ENCODE measurements at places on chromosomes 6 and 20.

- DNase-seq: no peak
Measured at GRCh38 chr6:164211254-164211653, 796.7 kb downstream of the QKI start.

- DNase-seq: no peak
Measured at GRCh38 chr6:32816746-32817204, at the start of gene HLA-DOB. TSS of gene HLA-DOB (minus strand) at chr6:32817002. CDS start at chr6:32816951, 51 bp downstream.

- no peak for DNase-seq
Measured at GRCh38 chr20:8487696-8488095, 355.6 kb downstream of the PLCB1 start.

- DNase-seq: no peak
Measured at GRCh38 chr20:39233755-39234154, 271.6 kb downstream of the DHX35 start.

DNA sequence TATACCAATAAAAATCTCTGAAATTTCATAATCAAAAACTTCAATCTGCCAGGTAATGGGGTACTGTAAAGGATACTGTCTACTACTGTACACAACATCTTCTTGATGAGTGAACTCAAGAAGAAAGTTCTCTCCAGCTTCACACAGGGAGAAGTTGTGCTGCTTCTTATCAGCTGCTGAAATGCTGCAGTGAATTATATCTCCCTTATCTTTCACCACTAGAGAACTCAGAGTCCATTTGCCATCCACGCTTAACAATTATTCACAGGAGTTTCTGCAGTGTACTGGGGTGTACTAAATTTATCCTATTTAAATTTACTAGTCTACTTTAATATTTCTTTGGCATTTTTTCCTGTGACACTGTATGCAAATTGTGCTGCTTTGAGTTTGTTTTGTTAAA is 384.8 kb downstream of the TFAP2B start:
- DNase-seq: no peak

GRCh38 chr6:16894301-16894700 is 133.0 kb upstream of the ATXN1 start:
- no peak for DNase-seq

DNA sequence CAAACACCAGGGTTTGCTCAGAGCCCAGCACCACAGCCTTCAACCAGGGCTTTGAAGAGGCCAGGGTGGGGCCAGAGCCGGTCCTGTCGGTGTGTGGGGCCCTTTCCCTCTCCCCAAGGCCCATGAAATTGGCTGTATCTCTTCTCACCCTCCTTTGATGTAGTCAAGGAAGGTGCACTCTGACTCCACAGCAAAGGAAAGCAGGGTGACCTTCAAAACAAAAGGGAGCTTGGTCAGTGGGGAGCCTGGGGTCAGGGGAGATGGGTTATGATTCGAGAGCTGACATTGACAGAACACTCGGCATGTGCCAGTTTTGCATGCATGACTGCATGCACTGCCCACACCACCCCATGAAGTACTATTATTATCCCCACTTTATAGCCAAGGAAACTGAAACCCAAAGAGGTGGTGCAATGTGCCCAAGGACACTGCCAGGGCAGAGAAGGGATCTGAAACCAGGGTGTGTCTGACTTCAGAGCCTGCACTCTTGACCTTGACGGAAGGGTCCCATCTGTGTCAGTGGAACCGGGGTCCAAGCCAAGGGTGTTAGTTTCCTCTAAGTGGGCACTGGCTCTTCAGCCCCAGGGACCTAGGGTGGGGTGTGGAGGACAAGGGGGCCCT is 55.4 kb downstream of the RAB44 start:
- DNase-seq: no peak

DNA sequence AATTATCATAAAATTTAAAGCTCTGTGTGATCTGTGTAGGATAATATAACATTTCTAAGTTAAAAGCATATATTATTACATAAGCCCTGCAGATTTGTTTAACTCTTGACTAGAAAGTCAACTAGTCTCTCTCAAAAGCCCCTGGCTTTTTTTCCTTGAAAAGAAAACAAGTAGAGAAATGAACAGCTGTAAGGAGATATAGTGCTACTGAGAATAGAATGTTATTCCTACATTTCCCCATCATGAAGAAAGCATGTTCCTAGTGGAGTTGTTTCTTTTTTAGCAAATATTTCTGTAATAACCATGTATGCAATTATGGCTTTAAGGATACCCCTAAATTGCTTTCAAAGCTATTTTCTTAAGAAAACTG is 37.6 kb downstream of the SHLD1 start:
- DNase-seq: no peak

GRCh38 chr6:114580882-114581281 is 238.1 kb upstream of the HS3ST5 start:
- no peak for DNase-seq

GRCh38 chr6:4613381-4613780 is 162.8 kb upstream of the CDYL start:
- no peak for DNase-seq

- DNase-seq: no peak
Measured at GRCh38 chr6:55282115-55282514, 45.2 kb upstream of the GFRAL start.

DNA sequence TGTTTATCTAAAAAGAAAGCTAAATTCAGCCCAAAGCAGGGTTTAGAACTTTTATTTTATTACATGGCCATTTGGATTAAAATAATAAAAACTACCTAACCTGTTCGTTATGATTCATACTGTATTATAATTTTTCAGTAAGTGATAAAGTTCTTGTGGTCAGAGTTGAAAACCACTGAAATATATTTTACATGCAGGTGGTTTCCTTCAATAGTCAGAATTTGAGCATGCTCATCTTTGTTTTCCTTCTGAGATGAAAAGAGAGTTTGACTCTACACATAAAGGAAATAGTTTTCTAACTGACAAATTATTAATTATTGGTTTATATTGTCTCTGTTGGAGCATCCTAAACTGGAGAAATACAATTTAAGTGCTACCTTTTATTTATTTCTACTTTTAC is 114.0 kb upstream of the FKBP1C start:
- no peak for DNase-seq

GRCh38 chr6:118565311-118565960 is 17.3 kb downstream of the PLN start:
- DNase-seq: no peak

GRCh38 chr20:7113577-7114466 is 346.3 kb downstream of the BMP2 start:
- DNase-seq: no peak

- DNase-seq: no peak
Measured at GRCh38 chr6:23086100-23086499, 516.7 kb downstream of the HDGFL1 start.

DNA sequence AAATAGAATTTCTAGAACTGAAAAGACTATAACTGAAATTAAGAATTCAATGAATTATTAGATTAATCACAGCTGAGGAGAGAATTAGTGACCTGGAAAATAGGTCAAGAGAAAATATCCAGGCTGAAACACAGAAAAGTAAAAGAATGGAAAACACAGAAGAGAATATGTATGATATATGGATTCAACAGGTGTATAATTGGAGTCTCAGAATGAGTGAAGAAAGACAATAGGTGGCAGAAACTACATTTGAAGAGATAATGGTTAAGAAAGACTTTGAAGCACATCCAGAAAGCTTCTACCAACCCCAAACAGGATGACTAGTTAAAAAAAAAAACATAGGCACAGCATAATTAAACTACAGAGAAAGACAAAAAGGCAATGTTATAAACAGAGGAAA is 196.2 kb upstream of the ASCC3 start:
- DNase-seq: no peak

DNA sequence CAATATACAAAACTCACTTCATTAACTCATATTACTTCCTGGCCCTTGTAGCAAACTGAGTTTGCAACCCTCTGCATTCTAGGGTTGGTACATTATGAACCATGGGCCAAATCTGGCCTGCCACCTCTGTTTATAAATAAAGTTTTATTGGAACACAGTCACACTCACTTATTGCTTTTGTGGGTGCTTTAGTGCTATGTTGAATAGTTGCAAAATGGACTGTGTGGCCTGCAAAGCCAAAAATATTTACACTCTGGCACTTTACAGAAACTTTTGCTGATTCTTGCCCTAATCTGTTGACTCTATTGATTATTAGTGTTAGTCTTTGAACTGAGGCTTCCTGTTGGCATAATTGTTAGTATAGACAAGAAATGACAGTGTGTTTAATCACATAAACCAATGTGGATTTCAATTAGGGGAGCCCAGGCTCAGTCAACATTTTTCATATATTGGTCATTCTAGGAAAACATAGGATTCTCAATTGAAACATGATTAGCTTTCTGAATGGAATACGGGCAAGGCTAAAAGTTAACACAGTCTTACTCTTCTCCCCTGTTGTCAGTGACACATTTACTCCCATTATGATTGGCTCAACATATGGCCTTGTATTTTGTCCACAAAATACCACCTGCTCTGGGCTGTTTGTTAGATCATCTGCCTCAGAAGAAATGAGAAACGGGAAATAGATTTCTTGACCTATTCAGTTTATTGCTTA is 241.9 kb upstream of the ZFP64 start:
- no peak for DNase-seq

GRCh38 chr20:19264191-19264590 is 51.7 kb downstream of the SLC24A3 start:
- DNase-seq: no peak

DNA sequence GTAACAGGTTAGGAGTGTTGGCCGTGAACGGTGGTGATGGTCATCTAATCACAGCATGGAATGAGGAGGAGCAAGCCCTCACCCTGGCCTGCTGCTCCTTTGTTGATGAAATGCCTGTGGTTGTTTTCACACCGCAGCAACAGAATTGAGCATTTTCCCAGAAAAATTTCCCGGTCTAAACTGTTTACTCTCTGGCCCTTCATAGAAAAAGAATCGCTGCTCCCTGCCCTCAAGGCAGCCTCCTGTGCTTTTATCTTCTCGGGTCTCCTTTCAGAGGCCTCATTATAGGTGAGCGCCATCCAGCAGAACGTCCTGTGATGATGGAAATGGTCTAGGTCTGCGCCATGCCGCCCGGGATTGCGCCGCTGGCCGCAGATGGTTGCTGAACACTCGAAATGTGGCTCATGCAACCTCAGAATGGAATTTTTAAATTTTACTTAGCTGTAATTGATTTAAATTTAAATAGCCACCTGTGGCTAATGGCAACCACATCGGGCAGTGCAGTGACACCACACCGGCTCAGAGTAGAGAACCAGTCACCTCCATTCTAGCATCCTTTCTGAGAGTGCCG is 30.2 kb downstream of the PHACTR3 start:
- no peak for DNase-seq

- DNase-seq: no peak
Measured at GRCh38 chr20:35018590-35019371, 63.1 kb downstream of the MYH7B start.
